ENCODE measurements at places on chromosomes 6 and 20. TPM values are rescaled to one million over a fixed set of nuclear protein-coding genes. Genes with fewer than 3 reads are reported as not detected.

DNA sequence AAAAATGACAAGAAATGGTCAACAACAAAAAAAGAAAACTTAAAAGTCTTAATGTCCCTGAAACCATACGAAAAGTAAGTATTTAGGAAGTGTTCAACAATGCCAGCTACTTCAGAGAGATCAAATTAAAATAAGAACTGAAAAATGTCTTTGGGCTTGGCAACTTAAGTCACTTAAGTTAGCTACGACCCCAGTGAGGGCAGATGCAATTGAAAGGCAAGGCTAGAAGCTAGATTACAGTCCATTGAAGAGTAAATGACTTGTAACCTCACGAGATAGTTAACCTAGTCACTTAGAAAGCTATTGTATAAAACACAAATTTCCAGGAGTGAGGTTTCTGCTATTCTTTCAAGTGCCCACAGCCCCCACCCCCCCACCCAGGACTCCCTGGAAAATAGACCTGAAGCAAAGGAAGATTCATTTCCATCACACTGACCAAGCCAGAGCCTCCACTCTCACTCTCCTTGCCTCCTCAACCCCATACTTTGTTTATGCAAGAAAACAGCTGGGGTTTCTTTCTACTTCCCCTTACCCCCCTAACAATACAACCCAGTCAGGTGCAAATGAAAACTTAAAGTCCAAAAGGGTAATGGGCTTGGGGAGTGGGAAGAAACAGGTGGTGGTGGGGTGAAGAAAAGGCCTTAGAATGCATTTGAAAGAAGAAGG is 14.6 kb downstream of the RTN4IP1 start:
- no peak for DNase-seq

The KCNK16 gene
- not detected for total RNA-seq

GRCh38 chr6:123520217-123520616 is 116.5 kb downstream of the TRDN start:
- no peak for DNase-seq

DNA sequence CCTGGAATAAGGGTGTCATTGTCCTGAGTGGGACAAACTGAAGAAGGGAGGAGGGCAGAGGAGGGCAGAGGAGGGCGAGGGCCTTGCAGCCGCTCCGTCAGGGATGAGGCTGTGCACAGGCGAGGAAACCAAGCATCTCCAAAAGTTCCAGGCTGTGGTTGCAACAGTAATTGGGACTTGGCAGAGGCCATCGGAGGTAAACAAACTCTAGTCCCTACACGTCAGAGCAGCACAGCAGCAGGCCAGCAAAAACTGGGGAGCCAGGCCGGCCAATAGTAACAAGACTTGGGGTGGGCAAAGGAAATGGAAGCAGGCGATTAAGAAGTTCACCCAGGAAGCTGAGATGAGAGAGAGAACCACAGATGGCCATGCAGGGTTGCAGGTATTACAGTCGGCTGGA is 142.8 kb downstream of the SMOC2 start:
- DNase-seq, result no peak

The IPCEF1 gene
- 1.3 TPM for total RNA-seq

- no peak for DNase-seq
These were observed 54.9 kb downstream of the TCP11 start for GRCh38 chr6:35086282-35086632.
